ENCODE measurements at places on chromosomes 7 and 10. TPM values are rescaled to one million over a fixed set of nuclear protein-coding genes. Genes with fewer than 3 reads are reported as not detected.

AMZ1 gene
- total RNA-seq, result 0.09 TPM

ZNF503 gene
- total RNA-seq, result 0.16 TPM

C1QL3 gene
- not detected for total RNA-seq

CARD11 gene
- 142 TPM for total RNA-seq

MYOZ1 gene
- total RNA-seq, result not detected

MMP21 gene
- total RNA-seq, result 0.44 TPM

EIF5AL1 gene
- not detected for total RNA-seq

BAIAP2L1 gene
- 1.6 TPM for total RNA-seq

HOGA1 gene
- total RNA-seq, result not detected

THSD7A gene
- total RNA-seq, result 0.08 TPM

PDE6C gene
- total RNA-seq, result not detected

TSPAN13 gene
- total RNA-seq, result 0.98 TPM

GARIN1A gene
- total RNA-seq, result 3.2 TPM

CAV1 gene
- 1.4 TPM for total RNA-seq

TDRD1 gene
- total RNA-seq, result 0.12 TPM

SPDYE2B gene
- total RNA-seq, result not detected

TFAM gene
- total RNA-seq, result 41.8 TPM

TMEM130 gene
- total RNA-seq, result not detected

PON3 gene
- total RNA-seq, result not detected

SH2D4B gene
- 0.25 TPM for total RNA-seq

FAM25C gene
- total RNA-seq, result not detected

PLXNA4 gene
- 8.3 TPM for total RNA-seq

TLX1 gene
- total RNA-seq, result not detected

PPP1R17 gene
- not detected for total RNA-seq

SMKR1 gene
- total RNA-seq, result 3.6 TPM

DEPP1 gene
- 0.35 TPM for total RNA-seq

JCAD gene
- total RNA-seq, result 0.06 TPM

FRG2B gene
- total RNA-seq, result not detected

SLC26A4 gene
- 0.10 TPM for total RNA-seq

TMEM270 gene
- total RNA-seq, result not detected

GIMAP5 gene
- total RNA-seq, result 83.3 TPM

CLDN3 gene
- 0.26 TPM for total RNA-seq

CPA2 gene
- not detected for total RNA-seq

CHRM2 gene
- total RNA-seq, result not detected

CTAGE8 gene
- not detected for total RNA-seq

CALML3 gene
- total RNA-seq, result not detected

GATA3 gene
- 47.2 TPM for total RNA-seq

ITPRID1 gene
- total RNA-seq, result not detected

PDK4 gene
- not detected for total RNA-seq

CYP2E1 gene
- total RNA-seq, result 3.8 TPM

RNLS gene
- total RNA-seq, result 2.3 TPM

CYP26C1 gene
- total RNA-seq, result 0.40 TPM

AGMO gene
- total RNA-seq, result not detected

CACUL1 gene
- total RNA-seq, result 27.9 TPM

LDB3 gene
- total RNA-seq, result 0.16 TPM

MAGI2 gene
- 0.33 TPM for total RNA-seq

FAM24B gene
- 14.5 TPM for total RNA-seq

GFRA1 gene
- total RNA-seq, result 0.20 TPM

LRRC18 gene
- total RNA-seq, result not detected

FFAR4 gene
- total RNA-seq, result not detected

CALHM2 gene
- 8.9 TPM for total RNA-seq

TMEM176A gene
- total RNA-seq, result not detected

INHBA gene
- total RNA-seq, result 0.09 TPM

FXYD4 gene
- not detected for total RNA-seq

MYL7 gene
- total RNA-seq, result not detected

CCNJ gene
- total RNA-seq, result 5.9 TPM

ANKRD30A gene
- total RNA-seq, result not detected
